NCI-H1436 treated with DMSO at 0.1 percent for 48 hours (cell line): ENCODE measurements at places on chromosomes 7 and 10.

GRCh38 chr10:95229724-95230627 lies 35.9 kb downstream of the ACSM6 start:
- no peak for DNase-seq

DNA sequence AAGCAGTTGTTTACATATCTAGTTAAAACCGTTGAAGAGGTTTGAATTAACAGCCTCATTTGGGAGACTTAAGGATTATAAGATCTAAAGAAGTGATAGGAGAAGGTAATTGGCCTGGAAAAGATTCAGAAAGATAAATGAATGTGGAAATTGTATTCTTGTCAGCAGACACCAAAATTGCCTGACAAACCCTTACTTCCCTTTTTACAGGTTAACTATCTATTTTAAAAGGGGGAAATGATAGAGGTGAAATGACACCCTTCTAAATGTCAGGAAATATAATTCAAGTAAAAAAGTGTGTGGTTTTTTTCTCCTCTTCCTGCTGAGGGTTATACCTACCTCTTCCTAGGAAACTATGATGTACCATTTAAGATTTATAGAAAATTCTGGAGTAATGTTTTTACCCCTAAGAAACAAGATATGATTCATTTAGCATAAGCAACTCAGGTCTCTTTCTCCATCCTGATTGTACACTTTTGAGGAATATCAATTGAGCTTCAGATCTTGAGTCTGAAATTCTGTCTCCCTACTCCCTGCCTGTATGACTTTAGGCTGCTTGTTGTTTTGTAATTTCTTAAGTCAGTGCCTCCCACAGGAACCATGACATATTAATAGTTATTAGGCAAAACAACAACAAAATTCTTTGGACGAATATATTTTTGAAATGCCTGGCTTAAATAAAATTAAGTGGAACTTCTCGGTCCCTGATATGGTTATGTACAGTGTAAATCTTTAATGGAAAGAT lies 250.4 kb downstream of the RNLS start:
- DNase-seq = no peak

GRCh38 chr7:86939197-86939814 lies 120.1 kb downstream of the ELAPOR2 start:
- DNase-seq = no peak

DNA sequence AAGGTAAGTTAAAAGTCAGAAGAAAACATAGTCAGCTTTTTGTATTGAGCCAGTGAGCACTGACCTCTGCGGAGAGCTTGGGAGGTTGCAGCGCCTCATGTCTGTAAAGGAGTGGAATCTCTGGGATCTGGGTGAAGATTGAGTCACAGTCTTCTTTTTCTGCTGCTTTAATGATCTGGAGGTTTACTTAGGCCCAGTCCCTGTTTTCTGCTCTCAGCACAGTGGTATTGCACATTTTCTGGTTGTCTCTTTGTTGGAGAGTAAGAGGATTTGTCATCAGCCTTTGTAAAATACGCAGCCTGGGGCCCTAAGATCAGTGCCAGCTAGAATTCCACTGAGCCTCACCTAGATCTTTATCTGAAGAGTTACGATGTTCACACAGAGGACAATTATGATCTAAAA lies 58.3 kb upstream of the GJD4 start:
- DNase-seq = no peak

DNA sequence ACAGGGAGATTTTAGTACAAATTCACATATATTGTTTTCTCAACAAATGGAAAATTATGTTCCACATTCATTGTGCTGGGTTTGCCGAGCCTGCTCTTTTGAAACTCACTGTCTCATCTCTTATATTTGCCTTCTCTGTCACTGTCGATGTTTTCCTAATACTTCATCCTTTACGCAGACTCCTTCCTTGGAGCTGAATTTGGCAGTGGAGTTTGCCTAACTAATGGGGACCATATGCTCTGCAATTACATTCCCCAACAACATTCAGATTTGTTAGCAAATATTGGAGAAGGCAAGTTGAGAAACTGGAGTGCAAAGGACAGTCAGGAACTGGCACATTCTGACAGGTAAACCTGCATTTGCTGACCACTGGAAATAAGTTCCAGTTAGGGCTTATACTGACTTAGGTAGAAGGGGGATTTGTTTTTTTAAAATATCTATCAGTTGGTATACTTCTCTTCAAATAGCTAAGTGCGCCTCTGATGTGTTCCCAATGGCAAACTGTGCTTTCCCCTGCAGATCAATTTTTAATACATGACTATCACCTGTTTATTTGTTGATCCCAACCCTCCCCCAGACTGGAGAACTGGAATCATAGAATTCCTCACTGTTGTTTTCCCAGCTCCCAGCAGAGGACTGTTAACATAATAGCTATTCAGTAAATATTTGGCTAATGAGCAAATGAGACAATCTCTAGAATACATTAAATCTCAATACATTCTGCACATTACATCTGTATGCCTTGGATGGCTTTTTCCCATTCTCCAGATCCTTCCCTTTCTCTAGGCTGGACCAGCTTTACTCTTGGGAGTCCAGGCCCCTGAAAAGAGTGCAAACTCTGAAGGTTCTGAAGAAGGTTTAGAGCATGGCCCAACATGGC lies 769.3 kb downstream of the KCNMA1 start:
- no peak for DNase-seq

DNA sequence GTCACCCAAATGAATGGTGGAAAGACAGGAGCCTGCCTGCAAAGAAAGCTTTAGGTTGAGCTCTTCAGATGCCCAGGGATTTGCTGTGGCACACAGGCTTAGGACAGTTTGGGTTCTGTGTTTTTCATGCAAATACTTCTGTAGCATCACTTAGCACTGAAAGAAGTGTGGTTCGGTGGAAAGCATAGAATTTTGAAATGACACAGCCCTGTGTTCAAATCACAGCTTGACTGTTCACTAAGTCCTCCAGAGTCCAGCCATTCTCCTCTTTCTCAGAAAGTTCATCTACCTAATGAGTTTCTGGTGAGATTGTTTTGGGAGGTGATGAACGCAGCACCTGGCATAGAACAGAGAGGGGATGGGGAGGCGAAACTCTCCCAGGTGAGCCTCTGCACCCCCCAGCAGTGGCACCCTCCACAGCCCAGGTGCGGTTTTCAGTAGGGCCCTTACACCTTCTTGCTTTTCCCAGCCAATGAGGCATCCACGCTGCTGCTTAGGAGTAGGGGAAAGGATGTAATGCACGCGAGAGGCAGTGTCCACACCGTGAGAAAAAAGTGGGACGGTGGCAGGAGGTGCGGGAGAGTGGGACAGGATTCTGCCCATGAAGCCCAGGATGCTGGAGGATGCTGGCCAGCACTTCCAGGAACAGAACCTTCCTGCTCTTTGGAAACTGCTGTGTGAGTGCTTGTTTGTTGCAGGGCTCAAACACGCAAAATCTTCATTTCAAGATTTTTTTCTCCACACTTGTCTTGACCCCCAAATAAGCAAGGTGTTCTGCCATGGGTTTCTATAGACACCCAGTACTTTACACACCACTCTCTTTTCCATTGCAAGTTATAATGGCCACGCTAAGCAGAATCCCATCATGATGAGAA lies 11.6 kb downstream of the EN2 start:
- no peak for DNase-seq

DNA sequence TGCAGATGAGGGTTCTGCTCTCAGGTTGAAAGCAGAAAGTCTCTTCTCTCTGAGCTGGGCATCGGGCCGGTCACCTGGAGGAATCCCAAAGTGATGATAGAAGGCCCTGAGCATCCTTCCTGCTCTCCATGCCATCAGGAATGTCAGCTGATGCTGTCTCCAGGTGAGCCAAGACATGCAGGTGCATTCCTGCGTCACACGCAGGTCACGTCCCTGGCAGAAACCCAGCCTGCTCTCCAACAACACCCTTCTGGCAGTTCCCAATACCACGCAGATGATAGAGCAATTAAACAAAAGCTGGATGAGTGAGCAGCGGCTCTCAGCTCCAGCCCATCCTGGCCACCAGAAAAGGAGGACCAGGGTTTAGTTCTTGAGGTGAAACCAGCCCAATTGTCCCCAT lies 6.9 kb upstream of the WIPI2 start:
- no peak for DNase-seq

DNA sequence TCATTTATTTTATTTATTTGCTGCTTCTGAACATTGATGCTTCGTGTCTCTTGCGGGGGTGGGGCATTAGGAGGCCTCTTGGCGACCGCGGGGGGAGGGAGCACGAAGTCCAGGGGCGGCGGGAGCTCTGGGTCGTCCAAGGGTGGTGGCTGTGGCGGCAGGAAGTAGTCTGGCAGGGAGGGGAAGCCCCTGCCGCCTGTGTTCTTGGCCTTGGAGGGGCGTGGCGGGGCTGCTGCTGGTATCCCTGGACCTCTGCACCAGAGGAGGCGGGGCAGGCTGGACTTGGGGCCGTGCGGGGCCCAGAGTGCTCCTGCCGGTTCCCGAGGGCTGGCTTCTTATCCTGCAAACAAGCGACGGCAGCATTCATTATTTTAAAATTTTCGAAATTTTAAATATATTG lies 70.5 kb upstream of the ABI1 start:
- DNase-seq = no peak

DNA sequence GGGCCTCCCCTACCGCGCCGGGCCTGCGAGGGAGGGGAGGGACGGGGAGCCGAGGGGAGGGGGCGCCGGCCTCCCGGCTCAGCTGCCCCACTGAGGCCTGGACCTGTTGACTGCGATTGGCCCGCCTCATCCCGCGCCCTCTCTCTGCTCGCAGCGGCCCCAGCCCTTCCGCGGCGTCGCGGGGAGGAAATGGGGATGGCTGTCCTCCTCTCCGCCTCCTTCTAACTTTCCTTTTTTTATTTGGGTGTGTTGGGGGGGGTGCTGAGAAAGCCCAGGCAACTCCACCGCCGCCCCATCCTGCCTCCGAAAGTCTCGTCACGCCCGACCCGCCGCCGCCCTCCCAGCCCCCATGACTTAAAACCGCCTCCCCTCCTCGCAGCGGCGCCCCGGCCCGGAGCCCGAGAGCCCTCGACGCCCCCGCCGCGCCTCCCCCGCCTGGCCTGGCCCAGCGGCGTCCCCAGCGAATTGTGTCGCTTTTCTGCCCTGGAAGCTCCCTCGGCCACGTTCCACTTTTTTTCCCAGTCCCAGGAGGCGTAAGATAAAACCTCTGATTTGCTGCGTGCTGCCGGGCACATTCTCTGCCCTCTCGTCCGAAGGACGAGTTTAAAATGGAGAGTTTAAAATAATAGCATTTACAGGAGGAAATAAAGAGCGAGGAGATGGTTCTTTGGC lies 842 bp upstream of the SKIDA1 start:
- no peak for DNase-seq

DNA sequence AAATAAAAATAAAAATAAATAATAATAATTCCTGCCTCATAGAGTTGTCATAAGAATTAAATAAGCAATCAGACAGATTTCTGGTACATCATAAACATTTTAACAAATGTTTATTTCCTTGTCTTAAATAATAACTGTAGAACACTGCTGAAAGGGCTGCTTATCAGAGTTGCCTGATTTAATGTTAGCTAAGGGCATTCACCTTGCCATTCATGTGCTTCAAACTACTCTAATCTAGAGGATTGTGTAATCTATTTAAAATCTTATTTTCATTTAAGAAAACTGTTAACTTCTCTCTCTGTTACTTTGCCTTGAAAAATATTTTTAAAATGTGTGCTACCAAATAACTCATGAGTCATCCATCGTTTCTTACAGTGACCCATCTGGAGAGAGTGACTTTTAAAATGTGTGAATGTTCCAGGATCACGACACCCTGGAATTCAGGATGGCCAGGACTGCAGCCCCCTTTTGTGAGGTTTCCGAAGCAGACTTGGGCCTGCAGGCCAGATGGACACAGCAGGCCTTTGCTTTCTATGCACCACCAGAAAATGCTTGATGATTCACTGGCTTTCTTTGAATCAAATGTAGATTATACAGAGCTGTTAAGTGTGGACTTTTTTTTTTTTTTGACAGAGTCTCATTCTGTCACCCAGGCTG lies 109.1 kb upstream of the TNS3 start:
- DNase-seq = no peak

GRCh38 chr7:37759526-37759925 lies 76.0 kb downstream of the GPR141 start:
- DNase-seq = no peak

DNA sequence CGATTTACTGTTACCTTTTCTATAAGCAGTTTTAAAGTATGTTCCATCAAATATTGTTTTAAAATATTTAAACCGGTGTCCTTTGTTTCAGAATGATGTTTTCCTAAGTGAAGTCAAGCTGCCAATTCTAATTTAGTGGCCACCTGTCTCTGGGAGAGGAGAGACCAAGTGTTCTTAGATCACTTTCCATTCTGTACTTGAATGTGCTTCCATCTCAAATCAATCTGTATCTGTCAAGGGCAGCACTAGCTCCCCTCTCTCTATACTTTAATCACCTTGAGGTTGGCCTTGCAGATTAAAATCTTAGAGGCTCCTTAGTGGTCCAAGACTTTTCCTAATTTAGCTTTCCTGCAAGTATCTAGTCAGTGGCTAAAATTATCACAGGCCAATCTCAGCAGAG lies 49.6 kb downstream of the LGI1 start:
- DNase-seq = no peak

- no peak for DNase-seq
These were observed 11.8 kb upstream of the IKZF1 start for GRCh38 chr7:50292763-50293162.

- DNase-seq = no peak
These were observed 97.3 kb upstream of the GTF2I start for GRCh38 chr7:74560086-74560719.

- DNase-seq = no peak
These were observed 124.9 kb downstream of the ARHGAP12 start for GRCh38 chr10:31803606-31804351.

DNA sequence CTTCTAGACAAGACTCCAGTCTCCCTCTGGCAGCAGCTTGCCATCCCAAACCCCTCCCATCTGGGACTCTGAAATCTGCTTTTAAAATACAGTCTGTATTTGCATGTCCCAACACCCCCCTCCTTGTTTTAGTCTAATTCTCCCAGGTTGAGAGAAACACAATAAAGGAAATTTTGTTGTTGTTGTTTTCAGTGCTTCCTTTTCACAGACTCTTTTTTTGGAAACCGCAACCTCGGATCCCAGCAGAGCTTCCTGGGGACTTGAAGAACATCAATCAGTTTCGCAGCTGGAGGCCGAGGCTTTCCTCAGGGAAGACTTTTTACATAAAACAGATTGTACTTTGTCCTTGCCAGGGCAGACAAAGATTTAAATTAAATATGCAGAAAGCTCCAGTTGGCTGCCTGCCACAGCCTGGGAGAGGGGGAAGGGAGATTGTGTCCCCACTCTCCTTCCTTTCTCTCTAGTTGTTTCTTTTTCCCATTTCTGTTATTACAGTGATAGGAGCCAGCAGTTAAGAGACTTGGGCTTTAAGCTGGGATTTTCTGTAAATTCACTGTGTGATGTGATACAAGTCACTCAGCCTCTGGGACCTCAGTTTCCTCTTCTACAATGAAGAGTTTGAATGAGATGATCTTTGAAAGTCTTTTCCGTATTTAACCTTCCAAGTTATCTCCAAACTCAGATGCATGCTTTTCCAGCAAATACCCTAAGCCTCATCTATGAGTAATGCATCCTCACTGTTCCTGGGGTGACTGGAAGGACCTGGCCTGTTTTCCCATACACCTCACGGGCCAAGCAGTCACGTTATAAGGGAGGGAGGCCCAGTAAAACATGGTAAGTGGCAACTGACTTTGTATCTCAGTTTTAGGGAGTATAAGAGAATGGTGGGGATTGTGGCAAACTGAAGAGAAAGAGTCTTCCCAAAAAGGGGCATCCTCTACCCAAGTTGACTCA lies 192.3 kb downstream of the REEP3 start:
- no peak for DNase-seq

- DNase-seq = no peak
These were observed 99.5 kb upstream of the HABP2 start for GRCh38 chr10:113453351-113453750.
